ENCODE measurements at places on chromosomes 6 and 20.

DNA sequence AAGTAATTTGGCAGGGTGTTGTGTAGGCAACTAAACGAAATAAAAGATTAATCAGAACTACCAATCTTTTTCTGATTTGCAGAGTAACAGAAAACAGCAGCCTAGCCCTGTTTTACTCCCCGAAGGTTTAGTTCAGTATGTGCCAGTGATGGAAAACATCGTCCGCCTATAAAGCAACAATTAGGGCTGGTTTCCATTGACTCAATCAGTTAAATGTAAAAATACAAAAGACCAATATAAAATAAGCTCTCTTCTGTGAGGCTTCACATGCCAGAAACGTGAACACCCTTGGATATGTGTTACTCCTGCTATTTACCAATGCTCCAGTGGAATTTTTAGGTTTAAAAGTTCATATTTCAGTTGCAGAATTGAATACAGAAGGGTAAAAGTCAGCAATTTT, 210.5 kb upstream of the RSPO3 start:
- no peak for DNase-seq

DNA sequence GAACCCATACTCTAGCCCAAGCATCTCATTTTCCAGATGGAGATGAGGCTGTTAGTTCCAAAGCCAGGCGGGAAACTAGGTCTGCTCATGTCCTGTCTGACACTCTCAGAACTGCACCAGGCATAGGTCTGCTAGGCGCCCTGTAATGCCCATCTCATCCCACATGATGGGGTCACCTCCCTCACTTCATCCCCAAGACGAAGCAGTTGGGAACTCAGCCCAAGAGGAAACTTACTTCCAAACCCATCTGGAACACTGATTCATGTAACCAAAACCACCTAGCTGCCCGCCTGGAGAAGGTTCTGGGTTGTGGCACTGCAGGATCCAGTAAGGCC, 119.4 kb upstream of the PRND start:
- DNase-seq = no peak

DNA sequence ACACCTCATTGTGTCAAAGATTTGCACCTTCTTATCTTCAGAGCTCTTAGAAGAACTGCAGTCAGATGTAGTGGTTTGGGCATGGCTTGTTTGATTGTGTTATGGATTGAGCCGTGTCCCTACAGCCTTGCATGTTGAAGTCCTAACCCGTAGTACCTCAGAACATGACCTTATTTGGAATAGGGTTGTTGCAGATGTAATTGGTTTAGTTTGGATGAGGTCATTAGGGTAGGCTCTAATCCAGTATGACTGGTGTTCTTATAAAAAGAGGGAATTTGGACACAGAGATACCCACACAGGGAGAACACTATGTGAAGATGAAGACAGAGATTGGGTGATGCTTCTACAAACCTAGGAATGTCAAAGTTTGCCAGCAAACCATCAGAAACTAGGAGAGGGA, 35.4 kb upstream of the PHACTR2 start:
- no peak for DNase-seq

- DNase-seq = no peak
Measured at GRCh38 chr6:106281088-106281487, 44.5 kb downstream of the ATG5 start.

GRCh38 chr6:71420693-71421328, 132.2 kb downstream of the OGFRL1 start:
- peak; percentile 93 for DNase-seq

GRCh38 chr6:13205106-13205505, 123.2 kb downstream of the TBC1D7 start:
- DNase-seq = no peak

DNA sequence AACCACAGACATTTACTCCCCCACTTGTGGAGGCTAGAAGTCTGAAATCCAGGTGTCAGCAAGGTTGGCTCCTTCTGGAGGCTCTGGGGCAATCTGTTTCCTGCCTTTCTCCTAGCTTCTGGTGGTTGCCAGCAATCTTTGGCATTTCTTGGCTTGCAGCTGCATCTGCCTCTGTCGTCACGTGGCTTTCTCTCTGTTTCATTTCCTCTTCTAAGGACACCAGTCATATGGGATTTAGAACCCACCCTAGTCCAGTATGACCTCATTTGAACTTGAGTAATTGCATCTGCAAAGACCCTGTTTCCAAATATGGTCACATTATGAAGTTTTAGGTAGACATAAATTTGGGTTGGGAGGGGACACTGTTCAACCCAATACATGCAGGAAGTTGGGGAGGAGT, 56.2 kb upstream of the EPB41L1 start:
- DNase-seq = no peak

GRCh38 chr6:136158971-136159370, 91.1 kb downstream of the MTFR2 start:
- no peak for DNase-seq

- no peak for DNase-seq
Measured at GRCh38 chr6:163825033-163825432, 410.5 kb downstream of the QKI start.

GRCh38 chr6:38088829-38089228, 269.3 kb downstream of the ZFAND3 start:
- no peak for DNase-seq

DNA sequence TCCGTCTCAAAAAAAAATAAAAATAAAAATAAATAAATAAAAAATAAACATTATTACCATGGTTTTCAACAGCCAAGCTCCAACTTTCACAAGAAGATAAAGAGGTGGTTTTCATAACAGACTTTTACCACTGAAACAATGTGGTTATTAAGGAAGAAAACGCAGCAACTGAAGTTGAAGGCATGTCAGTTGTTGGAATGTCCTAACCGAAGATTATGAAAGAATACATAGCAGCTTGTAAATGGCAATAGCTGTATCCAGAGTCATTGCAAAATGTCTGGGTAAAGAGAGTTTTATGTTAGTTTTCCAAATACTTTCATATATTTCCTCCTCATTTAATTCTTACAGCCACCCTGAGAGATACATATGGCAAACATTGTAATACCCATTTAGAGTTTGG, 161.6 kb upstream of the MARCKS start:
- DNase-seq = no peak

- no peak for DNase-seq
Measured at GRCh38 chr20:37308086-37309050, 18.9 kb downstream of the MANBAL start.

DNA sequence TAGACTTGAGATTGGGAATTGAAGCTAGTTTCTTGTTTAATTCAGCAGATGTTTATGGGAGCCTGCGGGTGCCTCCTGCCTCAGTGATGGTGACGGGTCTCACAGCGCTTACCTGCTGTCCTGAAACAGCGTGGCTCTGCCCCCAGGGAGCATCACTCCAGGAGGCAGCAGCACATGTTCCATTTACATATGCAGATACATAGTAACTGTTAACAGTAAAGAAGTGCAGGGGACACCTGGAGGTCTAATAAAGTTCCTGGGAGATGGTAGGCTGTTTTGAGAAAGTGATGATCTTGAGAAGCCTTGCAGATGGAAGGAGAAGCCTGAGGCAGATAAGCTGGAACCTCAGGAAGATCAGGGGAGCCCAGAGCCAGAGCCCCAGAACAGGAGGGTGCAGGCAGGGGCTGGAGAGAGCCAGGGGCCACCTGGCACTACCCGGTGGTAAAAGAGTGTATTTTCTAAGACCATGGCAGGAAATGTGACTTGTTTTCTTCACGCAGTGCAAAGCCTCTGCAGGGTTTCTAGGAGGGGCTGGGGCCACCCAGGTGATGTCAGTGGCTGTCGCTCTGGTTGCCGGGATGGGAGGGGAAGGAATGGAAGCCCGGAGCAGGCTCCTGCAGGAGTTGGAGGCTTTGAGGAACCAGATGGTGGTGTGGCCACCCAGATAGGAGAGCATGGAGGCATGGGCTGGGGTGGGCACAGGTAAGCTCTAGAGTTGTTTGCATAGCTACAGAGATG, 24.2 kb upstream of the KIF25 start:
- no peak for DNase-seq

- no peak for DNase-seq
Measured at GRCh38 chr6:97023982-97024381, 99.5 kb downstream of the KLHL32 start.

DNA sequence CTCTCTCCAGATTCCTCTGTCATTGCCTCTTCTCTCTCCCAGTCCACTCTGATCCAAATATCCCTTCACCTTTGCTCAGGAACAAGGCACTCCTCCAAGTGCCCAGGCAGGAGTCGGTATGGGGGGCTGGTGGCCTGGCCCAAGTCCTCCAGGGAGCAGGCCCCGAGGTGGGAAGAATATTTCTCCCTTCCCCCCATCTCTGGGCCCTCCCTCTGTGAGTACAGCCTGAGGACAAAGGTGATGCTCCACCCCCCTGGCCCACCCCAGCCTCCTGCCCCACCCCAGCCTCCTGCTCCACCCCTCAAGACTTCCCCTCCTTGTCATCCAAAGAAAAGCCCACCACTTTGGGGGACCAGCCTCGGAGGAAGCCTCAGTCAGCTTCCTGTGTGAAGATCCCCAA, 96.9 kb downstream of the NCR2 start:
- no peak for DNase-seq

DNA sequence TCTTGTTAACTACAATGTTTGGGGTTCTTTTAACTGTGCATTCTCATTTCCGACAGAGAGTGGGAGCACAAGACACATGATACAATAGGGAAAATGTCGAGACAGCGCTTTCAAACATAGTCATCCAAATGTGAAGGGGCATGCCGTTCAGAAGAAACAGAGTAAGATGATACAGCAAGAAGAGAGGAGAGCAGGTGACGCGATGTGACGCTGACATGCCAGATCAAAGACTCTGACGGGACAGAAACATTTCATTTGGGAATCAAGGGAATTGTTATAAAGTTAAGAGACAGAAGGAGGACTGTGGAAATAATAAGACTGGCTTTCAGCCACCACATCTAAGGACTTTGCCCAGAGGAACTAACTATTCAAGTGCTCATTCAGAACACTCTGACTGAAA, 117.4 kb downstream of the FAXC start:
- DNase-seq = no peak

DNA sequence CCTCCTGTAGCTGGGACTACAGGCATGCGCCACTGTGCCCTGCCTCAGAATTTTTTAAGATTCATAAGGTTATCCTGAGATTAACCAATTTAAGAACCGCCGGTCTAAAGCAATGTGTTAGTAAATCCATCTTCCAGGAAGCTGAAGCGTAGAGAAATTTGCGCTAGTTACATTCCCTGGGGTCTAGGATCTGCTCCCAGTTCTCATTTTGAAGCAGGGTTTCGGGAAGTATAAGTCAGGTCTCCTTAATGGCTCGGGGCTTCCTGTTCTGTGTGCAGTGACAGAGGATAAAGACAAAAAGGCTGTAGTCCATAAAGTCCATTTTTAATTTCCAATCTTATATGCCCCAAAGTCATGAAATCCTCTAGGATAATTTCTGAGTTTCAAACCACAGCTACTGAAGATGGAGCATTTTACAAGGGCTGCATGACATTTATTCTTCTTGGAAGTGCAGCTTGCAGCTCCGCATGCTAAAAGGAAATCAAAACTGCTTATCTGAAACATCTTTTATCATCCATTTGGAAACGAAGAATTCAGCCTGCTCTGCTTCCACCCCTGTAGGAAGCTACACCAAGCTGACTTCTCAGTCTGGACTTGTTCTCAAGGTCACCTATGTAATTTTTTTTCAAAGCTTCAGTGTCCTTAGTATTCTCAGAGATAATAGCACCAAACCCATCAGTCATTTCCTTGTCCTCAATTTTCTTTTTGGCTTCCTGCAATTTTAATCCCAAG, 326.1 kb downstream of the PRL start:
- no peak for DNase-seq

DNA sequence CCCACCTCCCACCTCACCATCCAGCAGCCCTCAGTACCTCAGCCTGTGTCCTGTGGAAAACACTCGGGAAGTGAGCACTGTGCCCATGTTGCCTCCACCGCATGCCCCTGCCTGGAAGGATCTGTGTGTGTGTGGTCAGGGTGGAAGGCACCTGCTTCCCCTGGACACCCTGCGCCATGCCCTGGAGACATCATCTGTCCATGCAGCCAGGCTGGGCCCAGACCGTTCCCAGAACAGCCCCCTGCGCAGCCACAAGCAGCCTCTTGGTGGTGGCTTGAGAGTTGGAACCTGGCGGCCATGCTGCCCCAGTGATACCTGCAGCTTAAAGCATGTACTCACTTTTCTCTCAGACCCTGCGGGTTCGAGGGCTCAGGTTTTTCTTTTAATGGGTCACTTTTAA, 34.9 kb upstream of the SLC22A1 start:
- no peak for DNase-seq

- DNase-seq = no peak
Measured at GRCh38 chr6:39432330-39433025, 110.0 kb upstream of the KCNK16 start.

- DNase-seq = no peak
Measured at GRCh38 chr6:89723046-89723445, 84.5 kb upstream of the LYRM2 start.

DNA sequence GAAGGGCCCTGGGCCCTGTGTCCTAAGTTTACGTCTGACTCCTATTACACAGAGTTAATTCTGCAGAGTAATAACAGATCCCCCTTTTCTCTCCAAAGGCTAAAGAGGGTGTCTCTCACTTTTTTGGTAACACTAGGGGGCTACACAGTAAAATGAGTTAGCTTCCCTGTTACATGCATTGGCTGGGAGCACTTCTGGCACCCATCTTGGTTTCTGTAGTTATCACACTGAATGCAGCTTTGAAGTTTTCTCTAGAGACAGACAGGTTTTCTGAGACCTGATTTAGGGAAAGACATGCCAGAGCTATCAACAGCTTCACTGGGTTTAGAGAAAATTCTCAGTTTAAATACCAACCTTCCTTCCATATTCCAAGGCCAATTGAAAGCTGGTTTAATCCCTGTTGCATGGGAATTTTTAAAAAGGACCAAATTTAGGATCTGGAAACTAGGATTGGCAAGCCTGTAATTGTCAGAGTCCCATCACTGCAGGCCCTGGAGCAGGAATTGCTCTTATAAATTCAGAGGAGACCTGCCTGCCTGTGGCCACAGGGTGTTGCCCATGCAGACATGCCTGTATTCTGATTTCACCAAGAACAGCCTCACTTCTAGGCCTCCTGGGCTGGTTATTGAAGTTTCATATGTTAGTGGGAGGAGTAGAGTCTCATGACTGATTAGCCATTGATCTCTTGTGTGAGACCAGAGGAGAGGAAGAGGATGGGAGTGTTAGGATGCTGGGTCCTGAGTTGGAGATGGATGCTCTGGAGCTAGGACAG, 29.4 kb downstream of the RNF8 start:
- no peak for DNase-seq

DNA sequence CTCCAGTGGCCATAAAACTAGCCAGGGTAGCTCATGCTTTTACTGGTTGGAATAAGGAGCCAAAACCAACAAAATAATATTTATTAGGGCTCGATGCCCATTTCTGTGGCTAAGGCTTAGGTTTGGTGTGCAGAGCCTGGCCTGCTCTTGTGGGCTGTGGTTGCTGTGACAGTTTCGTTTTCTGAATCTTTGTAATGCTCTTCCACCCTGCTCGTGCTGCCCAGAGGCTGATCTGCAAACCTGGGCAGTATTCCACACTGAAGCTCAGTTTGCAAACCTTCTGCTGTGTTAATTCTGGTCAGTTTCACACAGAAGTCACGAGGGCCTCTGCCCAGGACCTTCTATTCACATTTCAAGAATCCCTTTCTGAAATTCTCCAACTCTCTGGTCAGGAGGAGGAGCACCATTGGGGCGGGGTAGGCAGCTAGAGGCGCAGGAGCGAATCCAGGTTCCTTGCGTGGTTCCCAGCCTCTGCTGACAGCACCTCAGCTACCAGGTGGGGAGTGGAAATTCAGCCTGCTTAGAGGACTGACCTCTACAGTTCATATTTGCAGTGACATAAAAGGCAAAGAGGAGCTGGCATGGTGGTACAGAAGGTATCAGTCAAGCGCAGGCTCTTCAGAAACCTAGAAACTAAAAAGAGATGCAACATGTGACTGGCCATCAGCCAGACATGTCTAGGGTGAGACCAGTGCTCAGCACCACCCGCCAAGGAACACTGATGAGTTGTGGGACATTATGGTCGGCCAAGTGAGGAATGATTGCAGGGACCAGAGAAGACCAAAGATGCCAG, 14.3 kb upstream of the C20orf144 start:
- peak; percentile 95 for DNase-seq
